ENCODE measurements at places on chromosomes 4 and X. TPM values are rescaled to one million over a fixed set of nuclear protein-coding genes. Genes with fewer than 3 reads are reported as not detected.

The ADH1B gene
- 153 TPM for total RNA-seq

The COL4A6 gene
- total RNA-seq = 1.4 TPM

The C4orf51 gene
- not detected for total RNA-seq

DNA sequence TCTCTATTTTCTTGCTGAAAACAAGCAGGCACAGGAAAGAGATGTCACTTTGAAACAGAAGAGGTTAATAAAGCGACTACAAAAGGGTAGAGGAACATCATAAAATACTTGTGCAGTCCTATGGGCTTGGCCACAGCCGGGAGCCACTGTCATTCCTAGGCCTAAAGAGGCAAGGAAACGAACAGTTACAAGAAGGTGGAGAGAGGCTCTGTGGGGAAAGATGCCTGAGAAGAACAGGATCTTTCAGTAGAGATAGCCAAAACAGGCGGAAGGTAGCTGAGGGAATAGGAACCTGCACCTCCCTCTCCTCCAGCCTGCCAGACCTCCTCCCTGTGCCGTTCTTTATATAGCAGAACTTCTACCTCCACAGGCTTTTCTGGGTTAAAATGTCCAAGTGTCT is 57.4 kb upstream of the ARSJ start:
- H3K27ac ChIP-seq = no peak overlapping the region
- no peak for DNase-seq
- no peak overlapping the region for H3K4me3 ChIP-seq
- H3K36me3 ChIP-seq = no peaks in the 10 kb centered on the region
- no peaks in the 10 kb centered on the region for H3K4me1 ChIP-seq

- no peak for DNase-seq
- no peak overlapping the region for H3K27ac ChIP-seq
- H3K36me3 ChIP-seq = no peaks in the 10 kb centered on the region
- no peaks in the 10 kb centered on the region for H3K27me3 ChIP-seq
- no peak overlapping the region for H3K4me3 ChIP-seq
Measured at GRCh38 chr4:25811841-25812240, 50.9 kb downstream of the SEL1L3 start.

GRCh38 chrX:120463241-120463640 is 5.9 kb downstream of the LAMP2 start:
- H3K36me3 ChIP-seq = no peaks in the 10 kb centered on the region
- no peaks in the 10 kb centered on the region for H3K27me3 ChIP-seq
- H3K27ac ChIP-seq = no peak overlapping the region
- peaks cover 12% of the 10 kb centered on the region for H3K4me1 ChIP-seq

DNA sequence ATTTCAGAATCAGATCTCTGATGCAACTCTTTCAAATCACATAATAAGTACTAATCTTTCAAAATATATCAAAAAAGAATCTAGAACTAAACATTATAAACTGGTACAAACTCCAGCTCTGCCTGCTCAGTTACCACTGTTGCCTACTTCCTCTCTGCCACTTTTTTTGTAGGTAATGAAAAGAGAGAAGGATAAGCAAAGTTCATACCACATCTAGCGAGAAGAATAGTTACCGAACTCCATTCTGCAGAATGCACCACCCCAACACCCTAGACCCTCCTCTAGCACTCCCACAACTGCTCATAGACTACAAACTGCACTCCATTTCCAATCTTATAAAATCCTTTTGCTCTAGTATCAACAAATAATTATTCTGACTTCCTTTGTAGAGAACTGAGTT is 19.7 kb upstream of the LRBA start:
- no peaks in the 10 kb centered on the region for H3K36me3 ChIP-seq
- H3K27me3 ChIP-seq = no peaks in the 10 kb centered on the region
- H3K27ac ChIP-seq = no peak overlapping the region
- DNase-seq = no peak
